ENCODE measurements at places on chromosomes 7 and 10.

GRCh38 chr7:95686109-95686508 is 86.2 kb upstream of the DYNC1I1 start:
- DNase-seq = peak; percentile 66

- no peak for DNase-seq
Measured at GRCh38 chr10:59027975-59028655, 148.3 kb upstream of the PHYHIPL start.

DNA sequence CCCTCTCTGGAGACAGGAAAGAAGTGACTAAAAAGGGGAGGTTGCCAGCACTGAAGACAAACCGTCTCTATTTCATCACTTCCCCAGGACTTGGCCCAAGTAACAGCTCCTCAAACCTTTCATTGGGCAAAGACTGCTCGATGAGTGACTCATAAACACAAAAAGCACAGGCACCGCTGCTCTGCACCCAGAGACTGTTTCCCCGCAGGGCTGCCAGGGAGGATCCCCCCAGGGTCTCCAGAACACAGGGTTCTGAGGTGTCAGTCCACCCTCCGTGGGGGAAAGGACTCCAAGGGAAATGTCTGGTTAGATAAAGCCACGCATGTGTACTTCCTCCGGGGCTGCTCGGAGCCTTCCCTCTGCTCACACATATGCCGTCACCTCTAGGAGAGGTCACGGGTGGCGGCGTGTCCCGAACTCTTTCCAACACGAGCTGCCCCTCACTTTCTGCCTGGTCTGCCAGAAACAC is 59.9 kb downstream of the INSIG1 start:
- DNase-seq = no peak

- no peak for DNase-seq
Measured at GRCh38 chr7:30046127-30046770, 18.0 kb downstream of the PLEKHA8 start.

GRCh38 chr10:88640186-88640585 is 24.1 kb upstream of the LIPF start:
- no peak for DNase-seq

- no peak for DNase-seq
Measured at GRCh38 chr7:127527561-127527960, 57.8 kb downstream of the GCC1 start.

DNA sequence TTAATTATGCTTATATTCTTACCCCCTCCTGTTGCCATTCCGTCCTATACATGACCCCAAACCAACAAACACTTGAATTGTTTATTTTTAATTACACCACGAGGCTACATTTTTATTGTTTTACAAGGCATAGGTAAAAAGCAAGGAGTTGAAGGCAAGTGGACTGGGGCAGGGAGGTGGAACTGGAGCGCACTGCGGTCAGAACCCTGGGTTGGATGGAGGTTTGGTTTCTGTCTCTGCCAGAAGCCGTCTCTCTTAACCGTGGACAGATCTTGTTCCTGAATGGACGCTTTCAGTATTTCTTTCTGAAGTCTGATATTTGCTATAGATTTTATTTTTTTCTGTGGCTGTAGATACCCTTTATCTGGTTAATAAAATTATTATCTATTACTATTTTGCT is 19.9 kb upstream of the IGFBP3 start:
- DNase-seq = no peak

GRCh38 chr7:5622746-5623145 is 158.7 kb downstream of the RNF216 start:
- DNase-seq = no peak

DNA sequence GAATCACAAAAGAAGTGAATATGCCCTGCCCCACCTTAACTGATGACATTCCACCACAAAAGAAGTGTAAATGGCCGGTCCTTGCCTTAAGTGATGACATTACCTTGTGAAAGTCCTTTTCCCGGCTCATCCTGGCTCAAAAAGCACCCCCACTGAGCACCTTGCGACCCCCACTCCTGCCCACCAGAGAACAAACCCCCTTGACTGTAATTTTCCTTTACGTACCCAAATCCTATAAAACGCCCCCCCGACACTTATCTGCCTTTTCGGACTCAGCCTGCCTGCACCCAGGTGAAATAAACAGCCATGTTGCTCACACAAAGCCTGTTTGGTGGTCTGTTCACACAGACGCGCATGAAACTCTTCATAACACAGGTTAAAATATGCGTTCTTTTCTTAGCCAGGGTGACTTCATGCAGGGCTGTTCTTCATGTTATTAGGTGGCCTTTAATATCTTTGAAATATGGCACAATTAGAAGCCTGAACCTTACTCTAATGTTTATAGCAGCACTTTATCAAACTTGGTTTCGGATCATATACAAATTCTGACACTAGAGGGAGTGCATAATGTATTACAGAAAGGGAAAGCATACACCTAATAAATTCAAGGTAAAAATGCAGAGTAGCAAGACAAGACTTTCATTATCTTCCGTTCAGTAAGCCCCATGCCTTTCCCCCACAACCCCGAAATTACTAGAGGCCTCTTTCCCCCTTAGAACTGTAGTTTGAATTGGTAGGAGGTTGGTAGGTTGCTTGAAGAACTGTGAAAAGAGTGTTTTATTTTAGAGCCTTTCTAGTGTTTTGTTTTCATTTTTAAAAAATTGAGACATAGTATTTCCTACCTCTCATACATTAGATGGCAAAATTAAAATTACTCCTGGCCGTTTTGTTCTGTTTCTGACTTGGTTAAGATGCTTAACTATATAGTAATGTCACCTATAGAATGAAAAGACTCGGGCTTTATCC is 117.9 kb downstream of the NPY start:
- no peak for DNase-seq

DNA sequence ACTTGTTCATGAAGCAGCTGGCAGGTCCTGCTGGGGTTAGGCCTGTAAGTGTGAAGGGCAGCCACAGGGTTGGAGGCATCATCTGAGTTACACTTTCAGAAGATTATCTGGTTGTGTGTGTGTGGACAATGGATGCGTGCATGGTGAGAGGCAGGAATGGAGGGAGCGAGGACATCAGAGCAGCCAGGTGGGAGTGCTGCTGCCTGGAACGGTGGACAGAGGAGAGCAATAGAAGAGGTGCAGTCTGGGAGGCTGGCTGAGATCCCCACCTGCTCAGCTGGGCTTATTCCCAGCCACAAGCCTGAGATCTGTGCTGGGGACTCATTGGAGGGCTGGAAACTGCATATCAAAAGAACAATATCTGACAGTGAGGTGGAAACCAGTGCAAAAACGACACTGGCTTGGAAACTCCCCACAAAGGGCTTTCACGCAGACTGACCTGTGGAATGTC is 17.9 kb downstream of the ZNF488 start:
- DNase-seq = no peak

- no peak for DNase-seq
Measured at GRCh38 chr10:97101166-97101940, 84.4 kb downstream of the SLIT1 start.

- DNase-seq = no peak
Measured at GRCh38 chr7:28473571-28474281, 61.4 kb downstream of the CREB5 start.

- DNase-seq = no peak
Measured at GRCh38 chr10:83959328-83959727, 180.0 kb upstream of the GHITM start.

DNA sequence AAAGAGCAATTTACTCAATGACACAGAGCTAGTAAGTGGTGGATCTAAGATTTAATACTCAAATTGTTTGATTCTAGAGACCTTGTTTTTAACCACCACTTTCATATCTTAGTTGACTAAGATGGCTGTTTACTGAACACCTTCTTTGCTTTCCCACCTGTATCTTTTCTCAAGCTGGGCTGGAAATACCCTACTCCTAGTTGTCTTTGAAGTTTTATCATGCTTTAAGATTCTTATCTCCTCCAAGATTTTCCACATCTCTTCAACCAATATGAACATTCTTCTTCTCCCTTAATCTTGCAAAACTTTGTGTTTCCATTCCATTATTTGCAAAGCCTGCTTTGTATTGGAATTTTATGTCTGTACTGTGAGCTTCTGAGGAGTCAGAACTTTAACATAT is 157.9 kb downstream of the NXPH1 start:
- DNase-seq = no peak

DNA sequence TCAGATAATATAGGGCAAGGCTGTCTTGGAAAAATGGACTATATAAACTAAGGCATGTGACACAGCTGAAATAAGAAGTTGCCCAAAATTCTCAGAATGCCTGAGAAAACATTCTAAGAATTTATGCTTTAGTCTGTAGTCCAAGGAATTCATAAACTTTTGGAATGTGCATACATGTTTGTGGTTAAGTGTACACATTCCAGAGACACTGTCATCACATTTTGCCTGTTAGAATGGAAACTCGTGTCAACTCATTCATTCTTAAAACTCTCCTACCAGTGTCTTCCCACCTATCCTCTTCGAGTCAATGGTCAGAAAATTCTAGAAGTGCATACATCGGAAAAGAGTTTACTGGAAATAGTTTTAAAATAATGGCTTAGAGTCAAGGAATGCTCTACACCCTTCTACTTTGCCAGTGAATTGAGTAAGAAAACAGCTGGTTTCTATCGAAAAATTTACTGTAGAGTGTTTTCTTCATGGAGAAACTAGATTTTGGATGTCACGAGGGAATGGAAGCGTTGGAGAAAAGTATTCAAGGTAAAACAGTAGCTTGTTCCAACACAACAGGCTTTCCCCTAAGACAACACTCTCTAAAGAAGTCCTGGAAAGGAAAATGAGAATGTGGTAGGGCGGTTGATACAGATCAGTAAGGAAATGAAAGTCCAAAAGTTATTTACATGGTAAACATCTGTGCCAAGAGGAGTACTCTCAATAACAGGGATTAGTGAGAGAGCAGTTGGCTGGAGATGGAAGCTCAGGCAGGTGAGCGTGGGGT is 1177.6 kb upstream of the C7orf33 start:
- no peak for DNase-seq

DNA sequence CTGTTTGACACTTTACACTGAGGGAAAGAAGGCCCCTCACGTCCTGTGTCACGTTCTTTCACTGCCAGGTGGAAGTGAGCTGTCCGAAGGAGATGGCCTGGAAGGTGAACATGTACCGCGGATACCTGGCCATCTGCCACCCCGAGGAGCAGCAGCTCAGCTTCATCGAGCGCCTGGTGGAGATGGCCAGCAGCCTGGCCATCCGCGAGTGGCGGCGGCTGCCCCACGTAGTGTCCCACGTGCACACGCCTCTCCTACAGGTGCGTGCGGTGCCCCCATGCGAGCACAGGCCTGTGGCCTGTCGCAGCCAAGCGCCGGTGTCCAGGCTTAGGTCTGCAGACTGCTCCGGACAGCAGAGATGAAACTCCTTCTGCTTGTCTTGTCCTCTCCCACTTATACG is 103.4 kb downstream of the TRRAP start:
- DNase-seq = no peak

DNA sequence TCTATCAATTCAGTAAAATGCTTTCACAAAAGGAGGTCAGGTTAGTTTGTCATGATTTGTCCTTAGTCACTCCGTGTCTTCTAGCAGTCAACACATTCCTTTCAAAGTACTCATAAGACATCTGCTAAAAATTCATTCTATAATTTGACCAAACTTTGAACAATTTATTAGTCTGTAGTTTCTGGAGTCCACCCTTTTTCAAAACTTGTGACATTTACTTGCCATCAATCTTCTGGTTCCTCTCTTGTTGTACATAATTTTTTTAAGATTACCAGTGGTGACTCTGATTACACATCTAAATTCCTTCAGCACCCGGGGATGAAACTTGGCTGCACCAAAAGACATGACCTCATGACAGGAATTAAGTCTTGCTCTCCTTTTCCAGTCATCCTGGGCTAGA is 130.1 kb downstream of the NEBL start:
- no peak for DNase-seq

DNA sequence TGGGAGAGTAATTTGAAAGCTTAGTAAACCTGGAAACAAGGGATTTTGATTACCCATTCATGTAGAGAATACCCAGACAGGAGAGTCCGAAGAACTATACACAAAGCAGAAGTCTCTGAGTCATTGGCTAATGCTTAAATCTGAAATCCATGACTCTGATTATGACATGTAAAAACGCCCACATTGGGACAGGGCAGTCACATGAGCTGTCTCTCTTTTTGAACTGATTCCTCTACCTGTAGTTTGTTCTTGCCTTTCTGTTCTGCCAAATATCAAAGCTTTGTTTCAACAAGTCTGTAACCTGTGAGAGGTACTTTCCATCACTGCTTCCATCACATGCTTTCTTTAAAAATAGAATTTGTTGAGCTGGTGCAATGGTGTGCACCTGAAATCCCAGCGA is 4.3 kb upstream of the GPNMB start:
- DNase-seq = no peak

GRCh38 chr10:50615658-50616057 is 8.1 kb downstream of the SGMS1 start:
- DNase-seq = no peak

DNA sequence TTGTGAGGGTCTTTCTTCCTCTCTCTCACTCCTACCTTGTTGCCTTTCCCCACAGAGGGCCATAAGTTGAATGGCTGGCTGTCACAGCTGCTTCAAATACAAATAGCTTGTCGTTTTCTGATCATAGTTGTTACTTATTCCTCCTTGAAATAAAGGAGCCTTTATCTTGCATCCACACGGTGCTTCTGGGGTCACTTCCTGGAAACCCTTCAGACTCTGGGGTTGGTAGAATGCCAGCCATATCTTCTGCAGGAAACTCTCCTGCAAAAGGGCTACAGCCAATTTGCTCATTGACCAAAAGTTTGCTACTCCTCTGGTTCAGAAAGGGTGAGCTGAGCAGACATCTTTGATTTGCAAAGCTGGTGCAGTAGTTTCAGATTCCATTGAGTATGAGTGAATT is 70.4 kb downstream of the FAM185A start:
- no peak for DNase-seq

GRCh38 chr7:151243408-151244195 is 4.9 kb downstream of the SMARCD3 start:
- peak; percentile 54 for DNase-seq

DNA sequence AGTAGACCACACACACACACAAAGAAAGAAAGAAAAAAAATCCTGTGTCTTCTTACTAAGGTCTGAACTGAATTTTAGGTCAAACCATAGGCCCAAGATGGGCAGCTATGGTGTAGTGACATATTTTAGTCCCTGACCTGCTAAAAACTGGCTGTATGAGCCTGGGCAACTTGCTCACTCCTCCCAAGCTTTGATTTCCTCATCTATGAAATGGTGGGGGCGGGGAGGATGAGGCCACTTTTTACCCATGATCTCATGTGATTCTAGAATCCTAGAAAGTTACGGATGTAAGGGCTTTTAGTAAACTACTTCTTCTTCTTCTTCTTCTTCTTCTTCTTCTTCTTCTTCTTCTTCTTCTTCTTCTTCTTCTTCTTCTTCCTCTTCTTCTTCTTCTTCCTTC is 6.1 kb upstream of the CCL24 start:
- DNase-seq = no peak

GRCh38 chr7:13181216-13181615 is 493.8 kb downstream of the ARL4A start:
- DNase-seq = peak; percentile 1

- no peak for DNase-seq
Measured at GRCh38 chr10:3195726-3196125, 23.1 kb upstream of the PITRM1 start.

GRCh38 chr7:150339409-150339809 is 2.0 kb downstream of the RARRES2 start:
- DNase-seq = no peak
